Immature natural killer cell (primary cell): ENCODE measurements at places on chromosomes 11 and 22. TPM values are rescaled to one million over a fixed set of nuclear protein-coding genes. Genes with fewer than 3 reads are reported as not detected.

Gene GRK3
- polyA plus RNA-seq = 0.14 TPM

Gene HYLS1
- 6.2 TPM for polyA plus RNA-seq

Gene ABCC8
- not detected for polyA plus RNA-seq

Gene DTX4
- polyA plus RNA-seq = 1.2 TPM

Gene KCNJ1
- not detected for polyA plus RNA-seq

Gene TSPAN32
- polyA plus RNA-seq = 200 TPM

Gene ALX4
- polyA plus RNA-seq = not detected

Gene MSANTD2
- 5.7 TPM for polyA plus RNA-seq

Gene LMO2
- 0.31 TPM for polyA plus RNA-seq

Gene POU2AF1
- polyA plus RNA-seq = not detected

Gene IFITM5
- not detected for polyA plus RNA-seq

Gene ABCG4
- polyA plus RNA-seq = not detected

Gene SLC22A25
- polyA plus RNA-seq = not detected

Gene OR8B4
- not detected for polyA plus RNA-seq

Gene DDIAS
- polyA plus RNA-seq = 1.4 TPM

Gene MCAT
- polyA plus RNA-seq = 5.8 TPM

Gene SLC25A18
- polyA plus RNA-seq = not detected

Gene TENM4
- polyA plus RNA-seq = not detected

Gene P2RY6
- not detected for polyA plus RNA-seq

Gene C11orf87
- polyA plus RNA-seq = 0.06 TPM

Gene MISFA
- 1.0 TPM for polyA plus RNA-seq

Gene MPPED2
- polyA plus RNA-seq = 1.7 TPM

Gene SAC3D1
- 11.7 TPM for polyA plus RNA-seq

Gene LGALS12
- 1.7 TPM for polyA plus RNA-seq

Gene SPA17
- polyA plus RNA-seq = 0.36 TPM

Gene PHLDA2
- polyA plus RNA-seq = 0.27 TPM

Gene SAA2
- not detected for polyA plus RNA-seq

Gene OR4A15
- polyA plus RNA-seq = not detected
